ENCODE measurements at places on chromosomes 7 and 10. TPM values are rescaled to one million over a fixed set of nuclear protein-coding genes. Genes with fewer than 3 reads are reported as not detected.

SYT15 gene
- 4.0 TPM for total RNA-seq

OR2A5 gene
- not detected for total RNA-seq

SEMA4G gene
- 28.6 TPM for total RNA-seq

SORCS1 gene
- 6.0 TPM for total RNA-seq

CYP3A4 gene
- total RNA-seq: 7.8 TPM

GRCh38 chr7:100567751-100568175 lies 5.9 kb downstream of the SAP25 start:
- H3K36me3 ChIP-seq: peaks cover 6% of the 10 kb centered on the region
- no peak for DNase-seq
- no peak overlapping the region for H3K4me3 ChIP-seq
- H3K4me1 ChIP-seq: peaks cover 16% of the 10 kb centered on the region
- H3K27me3 ChIP-seq: no peaks in the 10 kb centered on the region

Data from suprapubic skin (tissue), 4 donors.